ENCODE measurements at places on chromosomes 11 and 22.
A peak's percentile ranks its signal among the peaks of the same experiment; 100 is the strongest.

- DNase-seq = no peak
Measured at GRCh38 chr11:362642-363442, 6.5 kb upstream of the B4GALNT4 start.

DNA sequence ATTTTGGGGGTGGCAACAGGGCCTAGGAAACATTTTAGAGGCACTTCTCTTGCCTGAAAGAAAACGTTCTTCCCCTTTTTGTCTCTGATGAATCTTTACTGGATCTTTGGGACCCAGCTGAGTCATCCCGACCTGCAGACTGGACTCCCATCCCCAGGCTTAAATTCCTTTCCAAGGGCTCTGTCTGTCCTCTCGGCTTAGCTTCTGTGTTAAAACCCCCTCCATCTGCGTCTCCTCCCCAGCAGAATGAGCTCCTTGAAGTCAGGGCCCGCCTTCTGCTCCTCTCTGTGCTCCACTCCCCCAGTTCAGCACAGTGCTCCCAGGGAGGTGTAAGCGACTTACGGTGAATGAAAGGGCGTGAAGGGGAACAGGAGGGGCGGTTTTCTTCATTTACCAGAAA is 895 bp upstream of the DAGLA start:
- no peak for DNase-seq

DNA sequence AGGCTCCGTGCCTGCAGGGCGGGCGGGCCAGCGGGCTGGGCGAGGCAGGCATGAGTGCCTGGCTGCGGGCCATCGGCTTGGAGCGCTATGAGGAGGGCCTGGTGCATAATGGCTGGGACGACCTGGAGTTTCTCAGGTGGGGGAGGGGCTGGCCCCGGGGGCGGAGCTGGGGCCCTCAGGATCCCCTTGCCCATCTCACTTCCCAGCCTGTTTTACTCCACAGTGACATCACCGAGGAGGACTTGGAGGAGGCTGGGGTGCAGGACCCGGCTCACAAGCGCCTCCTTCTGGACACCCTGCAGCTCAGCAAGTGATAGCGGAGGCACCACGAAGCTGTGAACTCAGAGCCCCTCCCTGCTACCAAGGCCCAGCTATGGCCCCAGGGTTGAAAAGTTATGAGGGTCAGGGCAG is 5.9 kb downstream of the PHOX2A start:
- DNase-seq = peak; percentile 48

DNA sequence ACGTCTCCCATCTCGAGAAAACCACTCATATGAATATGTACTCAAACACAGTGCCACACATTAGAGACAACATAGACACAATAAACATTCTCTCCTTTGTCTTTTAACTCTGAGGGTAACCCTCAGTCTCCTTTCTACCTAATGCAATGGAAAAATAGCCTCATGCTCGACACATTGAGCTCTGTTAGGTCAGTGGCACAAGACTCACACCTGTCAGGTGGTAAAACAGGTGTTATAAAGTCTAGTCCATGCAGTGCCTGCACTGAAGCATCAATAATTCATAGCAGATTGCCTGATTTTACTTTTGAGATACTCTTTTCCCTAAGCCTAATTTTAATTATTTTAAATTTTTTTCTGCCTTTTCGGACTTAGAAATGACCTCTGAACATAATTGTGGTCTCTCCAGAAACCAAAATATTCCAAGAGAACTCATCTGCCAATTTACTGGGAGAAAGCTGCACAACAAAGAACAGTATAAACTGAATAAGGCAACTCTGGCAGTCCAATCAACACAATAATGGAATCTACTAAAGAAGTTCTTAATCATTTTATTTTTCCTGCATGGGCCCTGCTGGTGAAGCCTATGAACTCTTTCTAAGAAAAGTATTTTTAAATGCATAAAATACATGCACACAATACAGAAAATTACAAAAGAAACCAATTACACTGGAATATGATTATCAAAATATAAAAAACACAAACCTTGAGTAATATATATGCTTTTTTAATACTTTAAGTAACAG is 9.9 kb downstream of the RDX start:
- no peak for DNase-seq

DNA sequence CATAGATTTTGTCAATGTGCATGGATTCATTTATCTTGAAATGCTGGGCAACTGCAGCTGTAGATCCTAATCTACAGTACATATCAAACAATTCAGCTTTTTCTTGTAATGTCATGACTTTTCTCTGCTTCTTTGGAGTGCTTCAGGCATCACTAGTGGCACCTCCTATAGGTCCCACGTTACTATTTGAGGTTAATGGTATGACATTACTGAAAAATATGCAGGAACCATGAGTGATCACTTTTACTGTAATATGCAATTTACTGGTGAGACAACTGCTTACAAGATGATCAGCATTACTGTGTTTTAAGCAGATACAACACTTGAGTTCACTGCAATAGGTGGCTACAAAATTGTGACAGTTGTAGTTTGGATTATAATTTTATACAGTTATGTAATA is 3.0 kb downstream of the CENATAC start:
- DNase-seq = no peak

GRCh38 chr11:122115524-122116379 is at the start of gene BLID:
BLID (minus strand) TSS chr11:122116215; CDS start chr11:122115922, 293 bp downstream.
- DNase-seq = no peak

DNA sequence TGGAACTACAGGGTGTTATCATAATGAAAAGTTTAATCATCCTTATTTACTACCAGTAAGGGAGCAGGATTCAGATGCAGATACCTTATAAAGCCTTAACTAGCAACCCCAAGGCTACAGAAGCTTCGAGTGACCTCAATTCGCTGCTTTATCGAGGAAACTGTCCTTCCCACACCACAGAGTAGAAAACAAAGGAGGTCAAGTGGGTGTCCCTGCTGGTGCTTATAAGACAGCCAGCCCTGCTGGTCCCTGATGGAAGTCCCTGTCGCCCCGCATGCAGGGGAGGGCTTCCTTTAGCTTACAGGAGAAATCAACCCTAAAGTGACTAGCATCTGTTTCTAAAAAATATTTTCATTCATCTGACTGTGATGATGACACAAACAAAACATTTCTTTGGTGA is 7.3 kb downstream of the MN1 start:
- no peak for DNase-seq

- no peak for DNase-seq
Measured at GRCh38 chr11:35163702-35164496, 24.9 kb downstream of the CD44 start.

DNA sequence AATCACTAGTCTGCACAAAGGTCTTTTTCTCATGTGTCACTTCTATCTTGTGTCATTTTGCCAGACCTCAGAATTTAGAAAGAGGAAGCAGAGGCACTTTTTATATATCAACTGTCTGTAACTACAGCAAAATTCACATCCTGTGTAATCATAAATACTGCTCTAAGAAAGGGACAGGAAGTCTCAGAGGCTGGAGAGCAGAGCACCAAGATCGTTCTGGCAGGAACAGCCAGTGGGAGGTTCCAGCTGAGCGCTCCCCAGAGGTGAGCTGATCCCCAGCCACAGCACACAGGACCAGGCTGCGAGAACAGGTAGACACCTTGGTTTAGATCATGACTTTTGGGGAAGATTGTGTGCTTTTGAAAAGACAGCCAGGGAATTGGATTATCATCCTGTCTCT is at the start of gene MS4A7:
Gene MS4A7 (plus strand): TSS at position 179 of the 400 bp plus-strand sequence. CDS start 4,610 bp downstream, outside the sequence.
- DNase-seq = no peak

- DNase-seq = no peak
Measured at GRCh38 chr11:120249279-120250262, 9.6 kb downstream of the POU2F3 start.

- no peak for DNase-seq
Measured at GRCh38 chr22:39528080-39528661, 4.4 kb downstream of the RPS19BP1 start.

DNA sequence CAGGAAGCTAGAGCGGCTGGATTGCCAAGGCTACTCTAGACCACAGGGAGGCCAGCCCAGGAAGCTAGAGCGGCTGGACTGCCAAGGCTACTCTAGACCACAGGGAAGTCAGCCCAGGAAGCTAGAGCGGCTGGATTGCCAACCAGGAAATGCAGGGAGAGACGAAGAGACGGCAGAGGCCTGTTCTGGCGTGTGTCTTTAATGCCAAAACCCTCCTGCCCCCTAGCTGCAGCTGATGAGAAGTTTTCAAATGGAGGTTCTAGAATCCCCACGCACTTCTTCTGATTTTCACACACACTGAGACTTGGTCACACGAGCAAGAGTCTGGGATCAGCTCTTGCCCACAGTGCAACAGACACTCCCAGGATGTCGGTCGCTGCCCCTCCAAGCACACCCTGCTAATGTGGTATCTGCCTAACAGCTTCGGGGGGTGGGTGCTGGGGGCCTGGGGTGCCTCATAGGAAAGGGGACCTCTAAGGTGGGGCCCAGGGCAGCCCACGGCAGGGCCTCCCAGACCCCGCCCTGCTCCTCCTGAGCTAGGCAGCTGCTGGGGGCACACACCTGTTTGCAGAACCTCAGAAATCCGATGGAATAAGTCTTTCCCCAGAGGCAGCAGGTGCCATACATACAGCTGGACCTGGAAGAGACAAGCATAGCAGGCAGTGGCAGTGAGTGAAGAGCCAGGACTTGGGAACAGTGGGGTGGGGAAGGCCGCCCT is 28.5 kb downstream of the MAFF start:
- peak; percentile 42 for DNase-seq

DNA sequence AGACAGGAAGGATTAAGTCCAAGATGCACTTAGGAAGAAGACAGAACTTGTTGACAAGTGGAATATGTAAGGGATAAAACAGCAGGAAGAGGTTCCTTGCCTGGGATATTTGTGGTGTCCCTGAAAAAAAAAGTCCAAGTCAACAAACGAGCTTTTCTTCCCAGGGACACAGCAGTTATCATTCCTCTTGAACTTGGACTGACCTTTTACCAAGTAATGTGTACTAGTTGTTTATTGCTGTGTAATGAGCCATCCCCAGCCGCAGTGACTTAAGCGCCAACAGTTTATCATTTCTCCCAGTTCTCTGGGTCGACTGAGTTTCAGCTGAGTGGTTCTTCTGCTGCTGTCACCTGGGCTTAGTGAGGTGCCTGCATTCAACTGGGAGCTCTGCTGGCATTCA is 37.0 kb downstream of the KREMEN1 start:
- no peak for DNase-seq

- no peak for DNase-seq
Measured at GRCh38 chr22:20226077-20226716, 41.9 kb downstream of the RTN4R start.

DNA sequence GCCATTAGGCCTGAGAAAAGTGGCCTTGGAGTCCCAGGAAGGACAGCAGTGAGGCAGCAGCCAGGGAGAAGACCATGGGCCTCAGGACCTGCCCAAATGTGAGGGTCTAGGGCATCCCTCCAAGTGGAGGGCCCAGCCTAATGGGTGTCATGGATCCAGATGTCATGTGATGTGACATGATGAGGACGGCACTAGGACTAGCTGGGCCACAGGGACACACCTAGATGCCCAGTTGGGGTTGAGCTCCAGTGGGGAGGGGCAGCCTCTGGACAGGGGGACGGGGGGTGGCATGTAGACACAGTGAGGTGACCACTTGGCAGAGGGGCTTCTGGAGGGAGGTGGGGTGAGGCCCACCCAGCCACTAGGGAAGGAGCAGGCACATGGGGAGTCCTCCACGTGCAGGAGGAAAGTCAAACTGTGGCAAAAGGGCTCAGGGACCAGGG is 5.4 kb downstream of the SCARF2 start:
- no peak for DNase-seq

DNA sequence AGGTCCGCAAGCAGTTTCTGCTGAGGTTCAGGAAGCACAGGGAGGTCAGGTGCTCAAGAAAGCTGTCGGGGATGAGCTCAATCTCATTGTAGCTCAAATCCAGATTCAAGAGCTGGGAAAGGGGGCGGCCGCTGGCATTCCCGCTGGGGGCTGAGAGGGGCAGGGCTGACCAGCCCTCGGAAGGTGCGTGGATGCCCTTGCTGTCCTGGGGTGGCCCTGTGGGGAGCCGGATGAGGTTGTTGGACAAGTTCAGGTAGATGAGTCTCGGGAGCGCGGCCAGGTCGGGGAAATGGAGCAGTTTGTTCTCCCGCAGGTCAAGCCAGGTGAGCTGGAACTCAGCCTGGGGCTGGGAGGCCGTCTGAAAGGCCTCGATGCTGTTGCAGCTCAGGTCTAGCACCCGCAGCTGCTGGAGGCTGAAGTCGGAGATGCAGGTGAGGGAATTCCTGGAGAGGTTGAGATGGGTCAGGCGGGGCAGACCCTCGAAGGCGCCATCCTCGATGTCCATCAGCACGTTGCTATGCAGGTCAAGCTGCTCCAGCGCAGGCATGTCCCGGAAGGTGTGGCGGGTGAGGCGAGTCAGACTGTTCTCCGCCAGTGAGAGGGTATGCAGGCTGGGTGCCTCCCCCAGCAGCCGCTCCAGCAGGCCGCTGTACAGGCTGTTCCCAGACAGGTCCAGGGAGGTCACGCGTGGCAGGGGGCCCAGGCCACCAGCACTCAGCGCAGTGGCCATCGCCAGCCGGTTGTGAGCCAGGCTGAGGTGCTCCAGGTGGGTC is 9.8 kb downstream of the LRRC32 start:
- no peak for DNase-seq

DNA sequence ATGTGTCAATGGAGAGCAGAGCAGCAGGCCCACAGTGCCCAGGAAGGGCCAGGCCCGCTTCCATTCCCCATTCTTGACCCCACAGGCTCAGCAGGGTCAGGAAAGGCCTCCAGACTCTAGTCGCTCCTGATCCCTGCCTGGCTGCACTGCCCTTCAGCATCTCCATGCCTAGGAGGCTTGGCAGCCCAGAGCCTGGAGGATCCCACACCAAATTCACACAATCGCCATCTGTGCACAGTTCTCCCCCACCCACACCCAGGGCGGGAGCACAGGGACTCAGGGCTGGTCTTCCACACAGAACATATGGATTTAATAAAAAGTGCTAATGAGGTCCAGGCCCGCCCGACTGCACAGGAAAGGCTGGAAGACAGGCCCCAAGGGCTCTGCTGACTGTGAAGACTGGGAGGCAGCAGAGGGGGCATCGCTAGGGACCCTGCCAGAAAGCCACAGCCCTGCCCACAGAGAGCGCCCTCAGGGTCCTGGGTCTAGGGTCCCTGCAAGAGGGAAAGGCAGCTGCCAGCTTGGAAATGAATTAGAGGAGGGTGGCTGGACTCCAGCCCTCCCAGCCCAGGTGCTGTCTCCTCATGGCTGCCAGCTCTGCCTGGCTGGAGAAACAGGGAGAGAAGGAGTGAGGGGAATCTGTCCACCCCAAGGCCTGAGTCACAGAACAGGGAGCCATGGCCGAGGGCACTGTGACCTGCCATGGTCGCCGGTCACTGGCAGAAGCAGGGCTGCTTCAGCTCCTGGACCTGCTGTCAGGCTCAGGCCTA is 39.7 kb downstream of the DKK3 start:
- no peak for DNase-seq

Data from CD4-positive, alpha-beta T cell treated with Interleukin-15 for 4 hours (primary cell).